Endothelial cell of umbilical vein (primary cell): ENCODE measurements at places on chromosomes 12 and 14. TPM values are rescaled to one million over a fixed set of nuclear protein-coding genes. Genes with fewer than 3 reads are reported as not detected.

ANKRD13A gene
- 43.9 and 49.8 TPM in 2 replicates for polyA plus RNA-seq

FAM90A1 gene
- polyA plus RNA-seq = 0.10 and 0.13 TPM in 2 replicates

CLEC4A gene
- polyA plus RNA-seq = 0.52 and 0.68 TPM in 2 replicates

PTPRB gene
- polyA plus RNA-seq = 64.1 and 66.4 TPM in 2 replicates

DDX23 gene
- polyA plus RNA-seq = 47.4 and 56.0 TPM in 2 replicates

DNA sequence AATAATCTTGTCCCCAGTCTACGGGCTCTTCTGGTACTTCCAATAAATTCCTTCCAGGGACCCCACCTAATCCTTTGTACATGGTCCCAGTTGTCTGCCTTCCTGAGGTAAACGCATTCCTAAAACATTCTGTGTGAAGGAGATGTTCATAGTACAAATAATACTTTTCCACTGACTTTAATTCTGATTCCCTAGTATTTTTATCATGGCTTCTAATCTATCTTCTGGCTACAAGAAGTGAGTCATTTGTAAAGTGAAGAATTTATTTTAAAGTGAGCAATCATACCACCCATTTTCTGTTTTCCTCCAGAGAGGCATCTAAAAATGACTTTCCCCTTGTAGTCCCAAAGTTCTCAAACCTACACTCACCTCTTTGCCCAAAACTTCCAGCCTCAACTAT lies 65.9 kb upstream of the NUDT4 start:
- H3K36me3 ChIP-seq = no peaks in the 10 kb centered on the region
- no peaks in the 10 kb centered on the region for H3K4me1 ChIP-seq
- no peak overlapping the region for H3K27ac ChIP-seq
- DNase-seq = no peak

DNA sequence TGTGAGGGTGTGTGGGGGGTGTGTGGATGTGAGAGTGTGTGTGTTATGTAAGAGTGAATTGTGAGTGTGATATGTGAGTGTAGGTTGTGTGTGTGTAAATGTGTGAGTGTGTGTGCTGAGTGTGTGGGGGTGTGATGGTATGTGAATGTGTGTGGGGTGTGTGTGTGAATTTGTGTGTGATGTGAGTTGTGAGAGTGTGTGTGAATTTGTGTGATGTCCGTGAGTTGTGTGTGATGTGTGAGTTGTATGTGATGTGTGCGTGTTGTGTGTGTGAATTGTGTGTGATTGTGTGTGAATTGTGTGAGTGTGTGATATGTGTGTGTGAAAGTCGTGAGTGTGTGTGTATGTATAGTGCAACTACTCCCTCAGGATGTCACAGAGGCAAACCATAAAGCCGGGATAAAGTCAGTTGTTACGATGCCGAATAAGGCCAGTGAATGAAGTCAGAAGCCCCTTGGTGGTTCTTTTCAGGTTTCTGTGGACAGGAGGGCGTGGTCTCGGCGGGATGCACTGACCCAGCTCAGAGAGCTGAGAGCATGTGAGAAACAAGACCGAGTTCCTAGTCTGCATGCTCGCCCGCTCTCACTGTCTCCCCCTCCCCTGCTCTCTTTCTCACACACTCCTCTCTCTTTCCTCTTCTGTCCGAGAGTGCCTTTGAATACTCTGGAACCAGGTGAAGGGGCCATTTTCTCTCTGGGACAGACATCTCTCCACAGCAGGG lies 71.8 kb upstream of the MAX start:
- H3K36me3 ChIP-seq = no peaks in the 10 kb centered on the region
- no peak overlapping the region for H3K4me3 ChIP-seq
- no peak overlapping the region for H3K27ac ChIP-seq
- H3K27me3 ChIP-seq = no peaks in the 10 kb centered on the region

- H3K27me3 ChIP-seq = no peaks in the 10 kb centered on the region
- peaks cover 24% of the 10 kb centered on the region for H3K4me1 ChIP-seq
- peak overlapping the region; percentile 72 for H3K27ac ChIP-seq
- H3K36me3 ChIP-seq = peaks cover 5% of the 10 kb centered on the region
Observed at GRCh38 chr12:111741235-111741812, 25.4 kb upstream of the ALDH2 start.

GRCh38 chr12:119308708-119309456 lies 25.6 kb upstream of the CCDC60 start:
- H3K4me1 ChIP-seq = no peaks in the 10 kb centered on the region
- H3K4me3 ChIP-seq = no peak overlapping the region
- no peaks in the 10 kb centered on the region for H3K36me3 ChIP-seq
- no peak overlapping the region for H3K27ac ChIP-seq
- H3K27me3 ChIP-seq = no peaks in the 10 kb centered on the region

DNA sequence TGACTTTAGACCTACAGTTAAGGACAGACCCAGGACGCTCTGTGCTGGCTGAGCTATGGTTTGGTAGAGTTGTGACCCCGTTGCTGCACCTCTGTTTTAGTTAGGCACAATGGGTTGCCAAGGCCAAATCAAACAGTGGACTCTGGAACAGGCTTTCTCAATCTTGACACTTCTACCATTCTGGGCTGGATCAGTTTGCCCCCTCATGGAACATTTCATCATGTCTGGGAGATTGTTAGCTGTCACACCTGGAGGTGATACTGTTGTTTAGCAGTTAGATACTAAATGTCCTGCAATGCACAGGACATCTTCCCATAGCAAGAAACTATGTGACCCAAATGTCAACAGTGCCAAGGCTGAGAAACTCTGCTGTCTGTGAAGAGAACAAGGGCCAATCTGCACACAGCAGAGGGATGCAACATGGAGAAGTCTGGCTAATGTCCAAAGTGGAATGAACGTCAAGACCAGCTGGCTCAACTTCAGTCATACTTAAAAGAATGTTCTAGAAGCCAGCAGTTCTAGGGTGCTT lies 65.6 kb upstream of the DICER1 start:
- H3K27me3 ChIP-seq = no peaks in the 10 kb centered on the region
- H3K27ac ChIP-seq = no peak overlapping the region
- DNase-seq = no peak

- DNase-seq = no peak
- no peak overlapping the region for H3K4me3 ChIP-seq
- H3K27me3 ChIP-seq = no peaks in the 10 kb centered on the region
- no peaks in the 10 kb centered on the region for H3K4me1 ChIP-seq
- H3K36me3 ChIP-seq = no peaks in the 10 kb centered on the region
Observed at GRCh38 chr14:91963465-91963864, 16.0 kb upstream of the FBLN5 start.
